ENCODE measurements at places on chromosomes 1 and 21.

DNA sequence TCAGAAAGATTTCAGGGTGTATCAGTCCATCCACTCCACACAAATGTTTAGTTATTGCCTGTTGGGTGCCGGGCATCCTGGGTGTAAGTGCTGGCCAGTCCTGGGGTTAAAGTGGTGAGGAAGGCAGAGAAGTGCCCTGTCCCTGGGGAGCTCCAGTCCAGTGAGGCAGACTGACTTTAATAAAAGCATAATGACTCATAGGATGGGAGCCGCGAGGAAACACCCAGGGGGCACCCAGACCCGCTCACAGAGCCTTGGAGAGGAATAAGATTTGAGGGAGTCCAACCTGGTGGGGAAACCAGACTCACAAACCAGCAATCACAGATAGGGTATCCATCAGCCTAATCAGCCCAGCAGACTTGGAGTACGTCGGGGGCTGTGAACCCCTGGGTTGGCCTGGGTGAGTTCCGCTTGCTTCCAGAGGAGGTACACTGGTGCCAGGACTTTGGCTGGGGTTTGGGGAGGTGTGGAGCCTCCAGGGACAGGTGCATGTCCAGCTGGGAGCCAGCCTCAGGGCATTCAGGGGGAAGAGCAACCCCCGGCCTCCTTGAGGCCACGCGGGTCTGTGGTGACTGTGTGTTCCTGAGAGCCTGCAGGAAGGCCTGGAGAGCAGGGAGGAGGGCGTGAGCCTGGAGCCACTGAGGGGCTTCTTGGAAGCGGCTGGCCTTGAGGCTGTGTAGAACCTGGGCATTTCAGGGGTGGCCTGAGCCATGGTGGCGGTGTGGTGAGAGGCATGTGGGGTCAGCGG is 3.7 kb downstream of the PEAR1 start:
- no peak for DNase-seq

DNA sequence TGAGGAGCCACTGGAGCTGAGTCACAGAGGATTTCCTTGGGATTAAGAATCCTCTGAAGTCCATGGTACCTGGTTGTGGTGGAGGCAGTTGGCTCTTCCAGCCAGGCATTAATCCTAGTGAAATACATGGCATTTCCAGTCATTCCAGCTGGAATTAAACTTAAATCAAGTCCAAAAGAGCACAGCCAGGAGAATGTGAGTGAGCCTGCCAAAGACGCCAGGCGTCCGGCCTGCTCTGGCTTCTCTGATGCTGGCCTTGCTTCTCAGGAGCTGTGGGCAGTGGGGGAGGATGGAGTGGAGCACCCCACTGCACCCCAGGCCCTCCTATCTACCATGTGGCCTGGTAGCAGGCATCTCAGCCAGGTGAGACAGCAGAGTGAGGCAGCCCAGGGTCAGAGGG is 23.4 kb upstream of the TENT5C start:
- no peak for DNase-seq

- peak; percentile 14 for DNase-seq
Measured at GRCh38 chr1:40861224-40862003, 749 bp downstream of the CITED4 start.

GRCh38 chr1:2563205-2563604 is 7.0 kb downstream of the TNFRSF14 start:
- no peak for DNase-seq

DNA sequence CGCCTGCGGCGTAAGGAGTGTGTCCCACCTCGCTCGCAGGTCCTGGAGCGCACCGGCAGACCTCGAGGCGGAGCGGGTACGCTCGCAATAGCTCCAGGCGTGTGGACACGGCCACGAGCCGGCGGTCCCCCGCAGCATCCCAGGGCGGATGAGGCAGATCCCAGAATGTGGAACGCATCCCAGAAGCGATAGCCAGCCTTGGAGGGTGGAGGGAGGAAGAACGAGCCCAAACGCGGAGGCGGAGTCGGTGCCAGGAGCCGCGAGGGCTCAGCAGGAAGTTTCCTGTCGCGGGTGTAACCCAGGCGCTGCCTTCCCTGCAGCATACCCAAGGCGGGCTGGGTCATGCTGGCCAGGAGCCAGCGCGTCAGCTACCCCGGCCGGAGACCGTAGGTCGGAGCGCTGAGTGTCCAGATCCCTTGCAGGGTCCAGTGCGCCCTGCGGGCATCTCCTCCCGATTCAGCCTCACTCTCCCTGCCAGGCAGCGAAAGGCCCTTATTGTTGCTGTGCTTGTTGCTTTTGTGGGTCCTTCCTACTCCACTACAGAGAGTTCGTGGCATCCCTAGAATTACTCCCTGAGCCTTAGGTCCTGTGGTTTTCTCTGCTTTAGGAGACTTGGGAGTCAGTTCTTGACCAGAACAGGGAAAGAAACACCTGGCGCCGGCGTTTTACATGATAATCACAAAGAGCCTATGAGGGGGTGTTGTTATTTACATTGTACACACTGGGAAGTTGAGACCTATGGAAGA is 27.7 kb downstream of the STYXL2 start:
- peak; percentile 53 for DNase-seq

GRCh38 chr1:172679000-172679772 is 20.3 kb downstream of the FASLG start:
- peak; percentile 15 for DNase-seq

DNA sequence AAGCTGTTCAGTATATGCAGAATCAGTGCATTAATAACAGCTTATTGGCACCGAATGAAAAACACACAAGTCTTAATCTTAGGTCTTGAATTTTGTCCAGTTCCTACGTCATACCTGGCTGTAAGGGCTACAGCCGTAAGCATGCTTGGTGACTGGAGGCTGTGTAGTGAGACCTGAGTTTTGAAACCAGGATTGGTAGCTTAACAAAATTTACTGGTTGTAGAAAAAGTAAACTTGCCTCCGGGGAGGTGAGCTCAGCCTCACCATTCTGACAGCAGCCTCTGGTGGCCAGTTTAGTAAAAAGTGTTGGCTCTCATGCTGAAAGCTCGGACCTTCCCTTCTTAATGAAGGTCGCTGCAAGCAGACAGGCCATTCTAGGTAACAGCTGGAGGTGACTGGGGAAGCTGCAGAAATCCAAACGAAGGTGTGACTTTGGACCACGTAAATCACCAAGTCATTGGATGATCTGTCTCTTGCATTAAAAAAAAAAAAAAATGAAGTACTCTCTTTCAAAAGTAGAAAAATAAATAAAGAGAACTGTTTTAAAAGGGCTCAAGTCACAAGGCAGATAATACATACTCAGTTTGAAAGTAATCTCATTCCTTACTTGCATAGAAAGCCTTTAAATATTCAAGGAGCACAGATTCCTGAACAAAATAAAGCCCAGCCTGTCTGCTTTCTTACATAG is 48.9 kb downstream of the HLCS start:
- DNase-seq, result no peak

DNA sequence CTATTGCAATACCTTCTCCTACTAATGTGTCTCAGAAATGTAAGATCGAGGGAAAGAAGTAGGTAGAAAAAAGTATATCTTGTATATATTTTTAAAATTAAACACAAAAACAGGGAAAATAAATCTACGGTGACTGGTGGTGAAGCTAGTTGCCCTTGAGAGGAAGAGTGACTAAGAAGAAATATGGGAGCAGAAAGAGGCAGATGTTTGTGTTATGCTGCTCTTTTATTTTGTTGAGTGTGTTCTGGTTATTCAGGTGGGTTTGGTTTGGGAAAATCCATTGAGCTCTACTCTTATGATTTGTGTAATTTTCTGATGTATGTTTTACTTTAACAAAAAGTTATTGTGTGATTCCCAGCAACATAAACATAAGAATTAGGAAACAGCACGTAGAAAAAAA is 444.9 kb upstream of the B3GALT2 start:
- peak; percentile 6 for DNase-seq

GRCh38 chr1:94820936-94821335 is 779 bp downstream of the SLC44A3 start:
- DNase-seq, result no peak

- DNase-seq, result no peak
Measured at GRCh38 chr1:24901791-24902470, 28.1 kb downstream of the RUNX3 start.

DNA sequence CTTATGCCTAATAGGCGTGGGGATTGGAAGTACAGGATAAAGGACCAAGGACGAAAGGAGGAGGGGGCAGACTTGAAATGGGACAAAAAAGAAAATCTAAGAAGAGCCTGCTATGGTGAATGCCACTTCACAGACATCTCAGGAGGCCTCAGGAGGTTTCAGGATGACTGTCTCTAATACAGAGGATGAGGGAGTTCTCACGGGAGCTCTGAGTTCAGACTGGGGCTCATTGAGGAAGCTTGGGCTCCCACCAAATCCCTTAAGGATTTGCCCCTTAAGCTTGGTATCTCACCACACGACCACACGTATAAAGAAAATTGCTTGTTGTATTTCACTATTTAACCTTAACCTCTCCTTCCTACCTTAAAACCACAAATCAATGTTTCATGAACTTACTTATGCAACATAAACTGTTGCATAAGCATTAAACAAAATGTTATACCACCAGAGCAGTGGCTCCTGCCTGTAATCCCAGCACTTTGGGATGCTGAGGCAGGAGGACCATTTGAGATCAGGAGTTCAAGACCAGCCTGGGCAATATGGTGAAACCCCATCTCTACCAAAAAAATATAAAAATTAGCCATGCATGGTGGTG is 12.4 kb downstream of the SLC30A1 start:
- DNase-seq, result no peak

- DNase-seq, result no peak
Measured at GRCh38 chr1:58754073-58754613, 29.7 kb downstream of the JUN start.

DNA sequence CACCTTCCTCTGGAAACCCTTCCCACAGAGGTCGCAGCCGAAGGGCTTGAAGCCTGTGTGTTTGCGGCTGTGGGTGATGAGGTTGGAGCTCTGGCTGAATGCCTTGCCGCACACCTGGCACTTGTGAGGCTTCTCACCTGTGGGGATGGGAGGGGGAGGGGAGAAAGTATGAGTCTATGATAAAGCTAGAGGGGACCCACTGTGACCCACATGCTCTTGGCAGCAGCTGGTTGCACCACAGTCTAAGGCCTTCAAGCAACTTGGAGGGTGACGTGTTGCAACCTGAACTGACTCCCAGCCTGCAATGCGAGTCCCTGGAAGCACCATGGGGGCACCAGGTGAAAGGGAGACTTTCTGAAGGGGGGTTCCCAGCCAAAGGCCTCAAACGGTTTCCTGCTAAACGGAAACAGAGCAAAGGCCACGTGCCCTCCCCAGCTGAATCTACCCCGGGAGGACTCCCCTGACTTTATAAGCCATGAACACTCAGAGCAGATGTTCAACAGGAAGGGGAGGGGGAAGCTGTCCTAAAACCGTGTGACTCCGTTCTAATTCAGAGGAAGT is 10.6 kb downstream of the GFI1 start:
- DNase-seq, result no peak

DNA sequence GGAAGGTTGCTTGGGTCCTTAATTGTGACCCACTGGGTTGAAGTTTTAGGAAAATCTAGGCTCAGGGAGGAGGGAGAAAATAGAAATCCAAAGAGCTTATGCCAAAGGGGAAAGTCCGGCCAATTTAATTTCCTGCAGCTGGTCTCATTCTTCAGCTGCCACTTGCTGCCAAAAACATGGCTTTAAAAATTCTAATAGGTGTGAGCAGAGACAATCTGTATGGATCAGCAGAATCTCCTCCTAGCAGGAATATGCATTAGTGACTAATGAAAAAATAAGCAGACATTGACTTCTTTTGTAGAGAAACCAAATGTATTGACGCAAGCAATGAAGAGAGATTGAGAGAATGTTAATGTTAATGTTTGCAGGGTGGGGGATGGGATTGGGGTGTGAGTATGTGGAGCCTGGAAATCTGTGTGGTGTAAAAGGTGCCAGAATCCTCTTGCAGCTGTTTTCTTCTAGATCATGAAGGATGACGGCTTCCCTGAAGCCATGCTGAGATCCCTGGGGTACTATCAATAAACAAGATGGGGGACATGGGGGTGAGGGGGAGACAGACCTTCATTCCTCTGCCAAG is 35.3 kb downstream of the VWA5B1 start:
- DNase-seq, result no peak

GRCh38 chr1:8632102-8632501 is 185.3 kb downstream of the RERE start:
- DNase-seq, result no peak

DNA sequence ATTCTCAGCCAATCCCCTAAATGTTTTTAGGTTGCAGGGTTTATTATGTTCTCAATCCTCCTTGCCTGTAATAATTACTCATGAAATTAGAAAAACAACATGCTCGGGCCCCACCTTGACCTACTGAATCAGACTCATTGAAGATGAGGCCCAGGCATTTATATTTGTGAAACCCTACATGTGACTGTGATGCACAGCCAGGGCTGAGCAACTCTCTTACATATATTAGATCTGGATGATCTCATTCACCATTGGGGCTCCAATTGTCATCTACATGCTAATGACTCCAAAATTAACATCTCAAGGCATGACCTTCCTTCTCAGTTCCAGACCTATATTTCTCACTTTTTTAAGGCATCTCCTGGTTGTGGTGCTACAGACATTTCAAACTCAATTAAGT is 103.3 kb downstream of the WDR3 start:
- DNase-seq, result no peak
